NCI-H187 (cell line): ENCODE measurements at places on chromosomes 6 and 20.
A peak's percentile ranks its signal among the peaks of the same experiment; 100 is the strongest.

DNA sequence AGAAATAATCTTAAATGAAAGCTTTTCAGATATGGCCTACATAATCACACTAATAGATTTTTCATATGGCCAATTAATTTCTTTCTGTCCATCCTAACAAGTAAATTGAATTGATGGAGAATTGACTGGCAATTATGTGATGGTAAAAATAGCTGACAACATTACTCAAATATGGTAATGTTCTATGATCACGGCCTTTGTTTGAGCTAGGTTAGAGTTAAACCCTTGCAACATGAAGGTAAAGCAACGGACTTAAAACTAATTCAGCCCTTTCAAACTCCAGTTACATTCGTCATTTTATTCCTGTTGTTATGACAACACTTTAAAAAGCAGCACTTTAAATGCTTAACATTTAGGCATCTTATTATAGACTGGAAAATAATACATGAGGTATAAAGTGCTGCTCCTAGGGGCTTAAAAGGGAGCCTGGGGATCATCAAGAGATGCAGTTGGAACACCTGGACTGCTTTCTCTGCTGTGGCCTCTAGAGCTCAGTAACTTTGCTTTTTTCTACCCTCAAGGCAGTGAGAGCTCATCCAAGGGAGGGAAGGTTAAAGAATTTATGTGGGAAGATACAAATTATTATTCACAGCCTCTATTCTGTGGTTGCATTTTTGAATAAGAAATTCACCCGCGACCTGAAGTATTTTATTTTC is 46.9 kb downstream of the RIPOR2 start:
- no peak for DNase-seq

GRCh38 chr6:45148711-45149341 is 179.3 kb upstream of the RUNX2 start:
- DNase-seq: no peak

DNA sequence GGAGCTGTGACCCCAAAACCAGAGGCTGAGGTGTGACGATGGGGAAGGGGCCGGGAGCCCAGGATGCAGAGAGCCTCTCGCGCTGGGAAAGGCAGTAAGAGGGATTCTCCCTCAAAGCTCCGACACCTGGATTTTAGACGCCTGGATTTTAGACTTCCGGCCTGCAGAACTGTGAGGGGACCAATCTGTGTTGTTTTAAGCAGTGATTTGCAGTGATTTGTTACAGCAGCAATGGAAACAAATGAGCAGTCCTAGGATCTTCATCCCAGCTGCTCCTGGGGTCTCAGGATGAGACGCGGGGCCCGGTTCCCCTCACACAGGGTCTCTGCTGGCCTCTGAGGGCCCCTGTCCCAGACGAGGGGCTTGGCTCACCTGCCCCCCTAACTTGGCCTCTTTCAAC is 365.5 kb downstream of the THBS2 start:
- DNase-seq: no peak

- no peak for DNase-seq
Measured at GRCh38 chr20:9912858-9913434, 74.1 kb upstream of the PAK5 start.

DNA sequence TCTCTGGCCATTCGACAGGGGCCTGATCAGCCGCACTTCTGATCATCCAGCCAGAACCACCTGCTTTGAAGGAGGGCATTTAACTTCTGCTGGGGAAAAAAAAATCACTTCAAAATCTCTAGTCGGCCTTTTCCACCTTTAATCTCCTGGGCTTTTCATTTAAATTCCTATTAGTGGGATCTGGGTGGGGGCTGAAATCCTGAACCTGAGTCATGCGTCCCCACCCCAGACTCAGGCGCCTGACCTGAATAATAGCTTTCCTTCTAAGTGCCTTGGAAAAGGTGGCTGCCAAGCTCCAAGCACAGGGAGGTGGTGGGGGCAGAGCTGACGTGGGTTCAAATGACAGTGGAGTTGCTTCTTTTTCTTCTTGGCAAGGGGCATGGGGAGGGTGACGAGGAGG is 246.0 kb upstream of the EXOC2 start:
- DNase-seq: no peak

DNA sequence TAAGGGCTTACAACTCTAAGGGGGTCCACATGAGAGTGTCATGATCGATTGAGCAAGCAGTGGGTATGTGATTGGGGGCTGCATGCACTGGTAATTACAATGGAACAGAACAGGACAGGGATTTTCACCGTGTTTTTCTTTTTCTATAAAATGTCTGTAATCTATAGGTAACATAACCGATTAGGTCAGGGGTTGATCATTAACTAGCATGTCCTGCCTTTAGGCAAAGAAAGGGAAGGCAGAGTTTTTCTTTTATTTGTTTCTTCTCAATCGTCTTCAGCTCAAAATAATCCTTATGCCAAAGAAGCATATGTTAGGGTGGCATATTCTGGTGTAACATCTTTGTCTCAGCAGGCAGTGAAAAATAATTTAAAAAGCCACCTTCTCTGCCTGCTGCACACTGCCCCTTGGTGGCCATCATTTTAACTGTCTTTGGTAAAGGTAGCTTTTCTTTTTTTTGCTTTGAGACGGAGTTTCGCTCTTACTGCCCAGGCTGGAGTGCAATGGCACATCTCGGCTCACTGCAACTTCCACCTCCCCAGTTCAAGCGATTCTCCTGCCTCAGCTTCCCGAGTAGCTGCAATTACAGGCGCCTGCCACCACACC is 9.7 kb upstream of the CEP43 start:
- no peak for DNase-seq

DNA sequence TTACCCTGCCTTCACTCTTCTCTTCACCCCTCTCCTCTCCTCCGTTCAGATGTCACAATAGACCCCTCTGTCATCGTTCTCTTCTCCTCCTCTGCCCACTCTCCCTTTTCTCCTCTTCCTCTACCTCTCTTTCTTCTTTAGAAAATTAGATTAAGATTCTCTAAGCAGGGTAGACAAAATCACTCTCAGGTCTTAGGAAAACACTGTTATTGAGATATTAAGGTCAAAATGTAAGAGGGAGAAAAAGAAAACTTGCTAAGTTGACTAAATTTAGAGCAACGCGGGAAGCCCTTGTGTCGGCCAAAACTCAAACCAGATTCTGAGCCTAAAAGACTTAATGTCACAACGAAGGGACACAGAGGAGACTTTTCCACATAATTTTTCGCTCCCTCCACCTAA is 22.1 kb upstream of the ZNF184 start:
- no peak for DNase-seq

- no peak for DNase-seq
Measured at GRCh38 chr6:13113981-13114593, 214.2 kb downstream of the TBC1D7 start.

DNA sequence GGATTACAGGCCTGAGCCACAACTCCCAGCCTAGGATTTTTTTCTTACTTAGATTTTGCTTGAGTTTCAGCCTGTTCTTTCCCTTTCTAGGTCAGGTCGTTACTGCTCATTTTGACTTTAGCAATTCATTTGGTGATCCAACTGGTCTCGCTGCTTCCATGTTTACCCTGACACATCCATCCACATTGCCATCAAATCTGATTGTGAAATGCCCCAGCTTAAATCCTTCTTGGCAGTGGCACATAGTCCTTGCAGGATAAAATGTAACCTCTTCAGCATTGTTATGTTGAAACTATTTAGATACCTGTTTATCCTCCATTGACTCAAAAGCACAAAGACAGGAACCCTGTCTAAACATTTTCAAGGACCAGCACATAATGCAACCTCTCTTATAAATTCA is 77.2 kb downstream of the DNAH8 start:
- DNase-seq: no peak

DNA sequence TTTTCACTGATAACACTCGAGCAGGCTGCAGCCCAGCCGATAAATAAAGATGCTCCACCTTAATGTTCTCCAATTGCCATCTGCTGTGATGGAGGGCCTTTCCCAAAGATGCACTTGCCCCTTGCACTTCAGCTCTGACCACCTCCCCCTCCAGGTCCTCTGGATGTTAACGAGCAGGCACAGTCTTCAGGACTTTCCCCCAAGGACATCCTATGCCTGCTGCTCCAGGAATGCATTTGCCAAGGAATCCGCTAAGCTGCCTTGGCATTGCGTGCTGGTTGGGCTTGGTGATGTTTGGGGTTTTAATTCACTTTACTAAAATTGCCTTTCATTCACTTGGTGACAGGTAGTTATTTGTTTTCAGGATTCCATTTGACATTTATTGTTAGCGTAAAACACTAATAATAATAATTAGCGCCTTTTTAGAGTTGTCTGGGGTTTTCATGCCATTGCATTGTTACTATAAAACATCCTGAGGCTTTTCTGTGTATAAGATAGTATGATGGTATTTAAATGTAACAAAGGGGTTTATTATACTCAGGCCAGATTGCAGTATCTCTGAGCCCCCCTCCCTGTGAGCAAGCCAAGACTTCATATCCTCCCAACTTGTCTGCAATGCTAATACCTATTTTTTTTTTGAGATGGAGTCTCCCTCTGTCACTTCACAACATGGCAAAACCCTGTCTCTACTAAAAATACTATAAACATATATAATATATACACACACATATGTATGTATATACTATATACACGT is 66.7 kb upstream of the TSHZ2 start:
- DNase-seq: no peak

DNA sequence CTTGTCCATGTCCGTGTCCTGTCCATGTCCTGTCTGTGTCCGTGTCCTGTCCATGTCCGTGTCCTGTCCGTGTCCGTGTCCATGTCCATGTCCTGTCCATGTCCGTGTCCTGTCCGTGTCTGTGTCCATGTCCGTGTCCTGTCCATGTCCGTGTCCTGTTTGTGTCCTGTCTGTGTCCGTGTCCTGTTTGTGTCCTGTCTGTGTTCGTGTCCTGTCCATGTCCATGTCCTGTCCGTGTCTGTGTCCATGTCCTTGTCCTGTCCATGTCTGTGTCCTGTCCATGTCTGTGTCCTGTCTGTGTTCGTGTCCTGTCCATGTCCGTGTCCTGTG is 55.0 kb upstream of the BHLHE23 start:
- no peak for DNase-seq

DNA sequence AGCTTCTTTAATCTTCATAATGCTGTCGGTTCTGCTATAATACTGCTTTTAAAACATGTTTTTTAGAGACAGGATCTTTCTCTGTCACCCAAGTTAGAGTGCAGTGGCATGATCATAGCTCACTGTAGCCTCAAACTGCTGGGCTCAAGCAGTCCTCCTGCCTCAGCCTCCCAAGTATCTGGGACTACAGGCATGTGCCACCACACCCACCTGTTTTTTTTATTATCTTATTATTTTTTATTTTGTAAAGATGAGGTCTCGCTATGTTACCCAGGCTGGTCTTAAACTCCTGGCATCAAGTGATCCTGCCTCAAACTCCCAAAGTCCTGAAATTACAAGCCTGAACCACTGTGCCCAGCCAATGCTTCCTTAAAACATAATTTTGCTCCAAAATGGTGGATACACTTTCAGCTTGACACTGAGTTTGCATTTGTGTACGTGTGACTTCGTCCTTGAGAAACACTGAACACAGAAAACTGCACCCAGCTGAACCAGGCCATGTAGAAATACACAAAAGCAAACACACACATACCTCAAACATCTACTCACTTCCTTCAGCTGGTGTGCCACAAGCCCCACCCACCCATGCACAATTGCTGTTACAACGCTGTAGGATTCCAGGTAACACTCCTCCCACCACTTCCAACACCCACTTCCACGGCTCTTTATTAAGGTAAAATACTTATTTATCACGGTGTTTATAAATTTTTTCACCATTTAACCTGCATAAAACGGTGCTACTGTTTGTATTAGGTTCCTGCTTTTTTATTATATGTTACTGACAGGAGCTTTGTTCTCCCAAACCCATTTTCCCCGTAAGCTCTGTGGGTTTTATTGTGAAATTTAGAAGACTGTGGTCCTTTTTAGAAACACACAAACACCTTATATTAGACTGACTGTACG is 109.1 kb downstream of the TSHZ2 start:
- DNase-seq: no peak

- DNase-seq: no peak
Measured at GRCh38 chr6:26331218-26332073, 33.6 kb upstream of the BTN3A2 start.

- peak; percentile 4 for DNase-seq
Measured at GRCh38 chr6:39266375-39266774, 37.1 kb upstream of the KCNK5 start.

DNA sequence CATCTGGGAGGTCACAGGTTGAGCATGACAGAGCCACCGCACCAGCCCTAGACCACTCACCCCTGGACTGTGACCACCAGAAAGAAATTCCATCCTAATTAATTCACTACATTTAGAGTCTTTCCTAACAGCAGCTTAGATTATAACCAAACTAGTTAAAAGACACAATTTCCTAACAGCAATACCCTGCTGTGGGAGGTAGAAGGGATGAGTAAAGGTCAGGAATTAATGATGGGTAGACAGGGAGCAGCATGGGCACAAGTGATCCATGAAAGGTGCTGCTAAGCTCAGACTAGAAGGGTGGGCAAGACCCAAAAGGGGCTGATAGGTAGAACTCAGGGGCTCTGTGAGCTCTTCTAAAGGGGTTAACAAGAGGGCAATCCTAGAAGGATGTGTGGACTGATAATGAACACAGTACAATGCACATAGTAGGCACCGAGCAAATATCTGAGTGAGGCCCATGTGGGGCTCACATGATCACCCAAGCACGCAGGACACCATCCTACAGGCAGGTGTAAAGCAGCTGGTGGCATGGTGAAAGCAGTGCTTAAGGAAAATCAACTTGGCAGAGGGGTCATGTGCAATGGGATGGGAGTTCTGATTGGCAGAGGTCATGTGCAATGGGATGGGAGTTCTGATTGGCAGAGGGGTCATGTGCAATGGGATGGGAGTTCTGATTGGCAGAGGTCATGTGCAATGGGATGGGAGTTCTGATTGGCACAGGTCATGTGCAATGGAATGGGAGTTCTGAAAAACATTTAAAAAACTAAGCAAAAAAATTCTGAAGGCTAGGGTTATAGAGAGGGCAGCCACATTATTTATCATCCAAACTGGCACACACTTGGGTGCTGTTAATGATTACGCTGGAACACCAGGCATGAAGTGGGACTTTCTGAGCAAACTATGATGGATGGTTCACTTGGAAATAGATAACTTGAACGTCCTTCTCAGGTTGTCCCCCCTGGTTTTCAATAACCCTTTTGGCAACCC is 188.2 kb upstream of the FOXQ1 start:
- no peak for DNase-seq

DNA sequence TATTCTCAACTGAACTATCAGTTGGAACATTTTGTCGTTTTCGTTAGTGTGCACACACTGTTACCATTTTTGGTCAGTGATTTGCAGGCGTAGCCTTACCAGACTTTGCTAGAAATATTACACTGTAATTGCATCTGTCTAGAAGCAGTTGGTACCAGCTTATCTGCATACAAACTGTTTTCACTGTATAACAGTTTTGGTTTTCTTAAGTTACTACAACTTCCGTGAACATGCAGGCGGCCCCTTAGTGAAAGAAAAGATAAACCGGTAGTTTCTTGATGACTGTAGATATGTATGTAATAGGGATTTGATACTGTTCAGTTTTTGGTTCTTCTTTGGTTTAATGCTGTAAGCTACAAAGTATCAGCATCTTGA is 1.3 kb downstream of the DSTN start:
- no peak for DNase-seq

DNA sequence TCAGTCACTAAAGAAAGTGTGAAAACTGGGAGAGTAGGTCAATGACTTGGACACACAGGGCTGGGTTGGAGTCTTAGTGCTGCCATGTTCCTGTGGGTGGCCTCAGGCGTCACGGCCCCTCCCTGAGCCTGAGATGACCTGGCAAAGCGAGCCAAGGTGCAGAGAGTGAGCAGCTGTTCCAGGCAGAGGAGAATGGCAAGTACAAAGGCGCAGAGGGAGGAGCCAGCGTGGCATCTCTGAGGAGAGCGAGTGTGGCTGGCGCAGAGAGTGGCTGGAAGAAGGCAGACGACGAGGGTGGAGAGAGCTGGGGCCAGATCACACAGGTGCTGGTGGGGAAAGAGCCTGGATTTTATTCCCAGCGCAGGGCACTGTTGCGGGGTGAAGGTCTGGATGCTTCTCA is 20.6 kb upstream of the CHMP4B start:
- no peak for DNase-seq
